Aorta (tissue), 5 donors: ENCODE measurements at places on chromosomes 6 and 20. TPM values are rescaled to one million over a fixed set of nuclear protein-coding genes. Genes with fewer than 3 reads are reported as not detected.

Gene IL17A
- not detected for polyA plus RNA-seq

Gene HLA-DOB
- polyA plus RNA-seq: 0.26 TPM

Gene SLC17A2
- not detected for polyA plus RNA-seq

Gene HLA-DPA1
- polyA plus RNA-seq: 18.6 TPM

Gene WFDC10B
- polyA plus RNA-seq: not detected

Gene OTOR
- polyA plus RNA-seq: not detected

Gene NMBR
- not detected for polyA plus RNA-seq
